ENCODE measurements at places on chromosomes 6 and 20.
A peak's percentile ranks its signal among the peaks of the same experiment; 100 is the strongest.

DNA sequence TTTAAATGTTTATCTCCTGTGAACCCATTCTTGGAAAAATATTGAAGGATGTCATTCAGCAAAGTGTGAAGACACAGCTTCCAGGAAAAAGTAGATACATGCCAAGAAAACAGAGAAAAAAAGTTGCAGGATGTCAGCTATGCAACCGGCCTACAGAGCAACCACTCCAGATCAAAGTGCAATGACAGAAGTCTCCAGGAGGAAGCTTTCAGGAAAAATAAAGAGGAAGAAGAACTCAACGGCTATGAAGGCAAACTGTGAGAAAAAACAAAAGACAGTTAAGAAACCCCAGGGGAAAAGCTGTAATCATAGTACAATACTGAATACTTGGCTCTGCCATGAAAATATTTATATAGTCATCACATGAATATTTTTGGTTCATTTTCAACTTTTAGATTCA, 30.6 kb downstream of the REPS1 start:
- no peak for DNase-seq

DNA sequence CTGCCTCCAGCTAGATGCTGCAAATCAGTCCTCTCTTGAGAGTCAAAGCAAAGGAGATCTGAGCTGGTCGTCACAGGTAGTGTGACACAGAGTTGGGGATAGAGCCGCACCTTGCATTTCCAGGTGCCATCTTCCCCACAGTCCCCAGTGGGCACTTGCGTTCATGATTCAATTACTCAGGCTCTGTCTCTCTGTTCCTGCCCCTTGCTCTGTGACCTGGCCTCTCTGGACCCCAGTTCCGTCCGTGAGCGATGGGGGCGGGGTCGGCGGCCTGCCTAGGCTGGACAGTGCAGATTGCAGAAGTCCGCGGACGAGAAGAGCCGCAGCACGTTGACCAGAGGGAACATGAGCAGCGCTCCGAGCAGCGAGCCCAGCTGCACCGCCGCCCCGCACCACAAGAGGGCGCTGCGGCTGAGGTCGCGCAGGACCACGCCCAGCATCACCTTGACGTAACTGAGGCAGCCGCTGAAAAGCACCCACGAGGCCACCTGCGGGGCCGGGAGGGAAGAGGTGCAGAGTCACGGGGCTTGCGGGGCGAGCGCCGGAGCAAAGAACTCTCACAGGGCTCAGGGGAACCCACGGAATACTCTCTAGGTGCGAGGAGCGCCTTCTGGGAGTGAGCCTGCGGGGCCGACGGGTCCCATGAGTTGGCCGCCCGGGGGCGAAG, 7.4 kb downstream of the SLC52A3 start:
- DNase-seq = peak; percentile 44

GRCh38 chr6:169800668-169801395, 49.4 kb downstream of the ERMARD start:
- DNase-seq = peak; percentile 88

DNA sequence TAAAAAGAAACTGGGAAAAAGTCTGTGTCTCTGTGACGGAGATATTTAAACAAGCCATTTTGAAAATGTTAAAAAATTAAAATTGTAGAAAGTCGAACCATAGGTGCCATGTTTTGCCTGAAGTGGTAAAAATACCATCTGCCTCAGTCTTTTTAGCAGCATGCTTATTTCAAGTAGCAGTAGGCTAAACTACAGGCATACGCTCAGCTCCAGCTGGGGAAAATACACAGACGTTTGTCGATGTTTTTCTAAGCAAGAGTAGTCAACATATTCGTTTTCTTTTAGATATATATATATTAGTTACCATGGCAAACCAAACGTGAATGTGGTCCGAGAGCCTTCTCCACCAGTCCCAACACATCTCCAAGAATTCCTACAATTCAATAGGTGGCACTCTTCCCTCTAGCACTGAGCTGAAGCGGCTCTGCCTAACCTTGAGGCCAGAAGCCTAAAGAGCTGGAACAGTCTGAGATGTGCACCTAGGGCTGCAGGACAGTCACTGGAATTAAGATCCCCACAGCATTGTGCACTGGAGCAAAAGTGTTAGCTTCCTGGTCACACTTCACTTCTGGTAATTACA, 70.2 kb upstream of the BEND3 start:
- DNase-seq = peak; percentile 5

DNA sequence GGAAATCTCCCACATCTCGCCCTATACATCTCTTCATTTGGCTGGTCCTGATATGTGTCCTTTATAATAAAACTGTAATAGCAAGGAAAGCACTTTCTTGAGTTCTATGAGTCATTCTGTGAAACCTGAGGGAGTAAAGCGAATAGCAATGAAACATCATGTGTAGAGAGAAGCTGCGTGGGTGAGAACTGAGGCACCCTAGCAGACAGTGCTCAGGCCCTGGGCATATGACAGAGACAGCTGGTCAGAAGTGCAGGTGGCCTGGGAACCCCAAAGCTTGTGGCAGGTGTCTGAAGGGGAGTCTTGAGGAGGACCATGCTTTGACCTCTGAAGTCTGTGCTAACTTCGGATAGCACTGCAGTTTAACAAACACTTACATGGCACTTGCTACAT, 1.3 kb upstream of the BLOC1S5 start:
- DNase-seq = peak; percentile 24

Measured in kidney tubule cell (primary cell).